ENCODE measurements at places on chromosomes 7 and 10. TPM values are rescaled to one million over a fixed set of nuclear protein-coding genes. Genes with fewer than 3 reads are reported as not detected.

- no peak for DNase-seq
These were observed 259.7 kb upstream of the C7orf33 start for GRCh38 chr7:148330822-148331221.

- DNase-seq: no peak
These were observed 1.2 kb downstream of the PRSS1 start for GRCh38 chr7:142750321-142750938.

GRCh38 chr10:10432296-10433035, 585.2 kb upstream of the CELF2 start:
- DNase-seq: peak; percentile 34

- DNase-seq: no peak
These were observed 71.4 kb upstream of the SH2B2 start for GRCh38 chr7:102215256-102215655.

The CYP26A1 gene
- not detected for polyA plus RNA-seq

The GARIN1A gene
- polyA plus RNA-seq: 2.1 TPM

The PKD1L1 gene
- polyA plus RNA-seq: 0.88 TPM

The VPS37D gene
- polyA plus RNA-seq: 3.1 TPM

The KCND2 gene
- polyA plus RNA-seq: 0.83 TPM

All from hindlimb muscle (tissue), 1 donor.